Stimulated activated CD4-positive, alpha-beta T cell treated with anti-CD3 and anti-CD28 coated beads, Interleukin-12 subunit alpha, Interleukin-12 subunit beta, amount 100 ng/mL, for 4 hours (primary cell): ENCODE measurements at places on chromosomes 12 and 14.

- no peak for DNase-seq
These were observed 139.5 kb downstream of the SMOC1 start for GRCh38 chr14:70018713-70019211.

- DNase-seq, result no peak
These were observed 142.8 kb downstream of the NUAK1 start for GRCh38 chr12:105995961-105996431.

DNA sequence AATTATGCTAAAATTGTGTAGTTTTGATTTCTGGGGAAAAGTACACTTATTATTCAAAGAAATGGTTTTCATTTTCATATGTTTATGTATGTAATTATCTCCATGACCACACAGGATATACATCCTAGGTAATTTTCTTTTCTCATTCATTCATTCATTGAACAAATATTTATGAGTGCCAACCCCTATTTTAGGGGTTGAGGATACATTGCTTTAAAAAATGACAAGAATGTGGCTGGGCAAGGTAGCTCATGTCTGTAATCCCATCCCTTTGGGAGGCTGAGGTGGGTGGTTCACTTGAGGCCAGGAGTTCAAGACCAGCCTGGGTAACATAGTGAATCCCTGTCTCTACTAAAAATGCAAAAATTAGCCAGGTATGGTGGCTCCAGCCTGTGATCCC lies 40.9 kb downstream of the SGPP1 start:
- no peak for DNase-seq

- DNase-seq, result no peak
These were observed 3.2 kb downstream of the METTL25 start for GRCh38 chr12:82361461-82361915.

- DNase-seq, result no peak
These were observed 86.1 kb upstream of the DYNC1H1 start for GRCh38 chr14:101878211-101878821.

GRCh38 chr12:18130851-18131250 lies 40.9 kb upstream of the RERGL start:
- DNase-seq, result no peak

GRCh38 chr12:119786539-119786938 lies 90.6 kb downstream of the CIT start:
- no peak for DNase-seq

DNA sequence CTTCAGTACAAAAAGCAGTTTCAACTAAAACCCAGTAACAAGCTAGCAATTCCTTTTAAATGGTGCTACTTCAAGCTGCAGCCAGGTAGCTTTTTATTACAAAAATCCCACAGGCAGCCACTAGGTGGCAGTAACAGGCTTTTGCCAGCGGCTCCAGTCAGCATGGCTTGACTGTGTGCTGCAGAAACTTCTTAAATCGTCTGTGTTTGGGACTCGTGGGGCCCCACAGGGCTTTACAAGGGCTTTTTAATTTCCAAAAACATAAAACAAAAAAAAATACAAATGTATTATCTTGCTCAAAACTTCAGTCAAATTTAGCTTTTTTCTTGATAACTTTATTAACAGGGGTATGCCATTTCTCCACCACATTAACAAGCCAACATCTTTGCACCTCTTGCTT lies 3.6 kb upstream of the CLEC4E start:
- peak; percentile 55 for DNase-seq

DNA sequence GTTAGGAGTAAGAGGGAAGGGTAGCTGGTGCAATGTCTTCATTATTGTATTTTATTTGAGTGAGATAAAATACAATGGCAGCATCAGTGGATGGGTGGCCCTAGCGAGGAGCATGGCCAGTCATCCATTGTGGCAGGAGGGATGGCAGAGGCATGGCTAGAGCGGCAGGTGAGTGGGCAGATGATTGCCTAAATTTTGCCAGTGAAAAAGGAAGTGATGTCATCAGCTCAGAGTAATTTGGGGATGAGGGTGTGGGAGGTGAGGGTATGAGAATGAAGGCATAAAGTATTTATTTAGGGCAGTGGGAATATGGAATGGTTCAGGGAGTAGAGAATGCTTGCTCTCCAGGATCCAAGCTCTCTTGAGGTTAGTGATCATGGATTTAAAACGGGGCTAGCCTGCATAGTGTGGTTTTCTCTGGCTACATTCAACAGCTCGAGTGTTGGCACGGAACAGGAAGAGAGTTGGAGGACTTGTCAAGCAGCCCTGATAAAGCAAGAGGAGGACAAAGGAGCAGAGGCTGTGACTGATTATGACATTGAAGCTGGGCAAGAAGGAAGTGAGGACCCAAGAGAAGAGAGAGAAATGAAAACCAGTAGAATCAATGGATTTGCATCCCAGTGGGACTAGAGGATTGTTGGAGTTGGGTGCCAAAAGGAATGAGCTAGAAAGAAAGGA lies 18.7 kb upstream of the SERPINA6 start:
- no peak for DNase-seq

DNA sequence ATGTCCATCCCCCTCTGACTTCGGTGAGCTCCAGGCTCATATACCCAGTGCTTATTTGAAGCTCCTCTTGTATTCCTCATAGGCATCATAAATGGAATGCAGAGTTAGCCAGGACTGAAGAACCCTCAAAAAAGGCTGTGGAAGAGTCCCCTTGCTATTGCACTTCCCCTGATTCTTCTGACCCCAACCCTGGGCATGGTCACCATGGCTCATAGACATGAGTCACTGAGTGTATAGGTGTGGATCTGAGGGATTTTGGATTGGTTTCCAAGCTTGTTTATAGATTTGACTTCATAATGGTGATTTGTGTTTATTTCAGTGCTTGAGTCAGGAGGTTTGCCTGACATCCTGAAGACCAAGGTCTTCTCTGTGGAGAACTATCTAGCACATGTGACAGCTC lies 98.4 kb upstream of the SLC38A2 start:
- DNase-seq, result no peak

GRCh38 chr14:65961004-65961403 lies 525.2 kb upstream of the CCDC196 start:
- DNase-seq, result peak; percentile 71

DNA sequence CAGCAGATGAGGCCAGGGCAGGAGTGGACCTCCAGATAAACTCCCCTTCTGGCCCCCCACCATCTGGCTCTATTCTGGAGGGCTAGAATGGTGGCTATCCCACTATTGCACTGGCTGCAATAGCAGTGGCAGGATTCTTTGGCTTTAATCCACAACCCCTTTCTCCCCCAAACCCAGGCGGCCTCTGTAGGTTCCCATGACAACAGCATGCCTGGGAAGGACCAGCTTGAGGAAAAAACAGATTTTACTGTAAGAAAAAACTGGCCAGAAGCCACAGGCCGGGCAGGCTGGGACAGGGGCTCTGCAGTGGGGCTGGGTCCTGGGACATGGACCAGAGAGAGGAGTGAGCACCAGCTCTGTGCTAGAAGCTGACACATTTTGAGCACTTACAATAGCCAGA lies 13.6 kb upstream of the ACVR1B start:
- no peak for DNase-seq

GRCh38 chr12:2117541-2117940 lies 64.8 kb downstream of the CACNA1C start:
- DNase-seq, result no peak
